ENCODE measurements at places on chromosomes 2 and 18. TPM values are rescaled to one million over a fixed set of nuclear protein-coding genes. Genes with fewer than 3 reads are reported as not detected.

The ZSWIM2 gene
- not detected for total RNA-seq

The TMEM163 gene
- total RNA-seq = 34.6 TPM

The MLPH gene
- 423 TPM for total RNA-seq

The UNC80 gene
- not detected for total RNA-seq

The UGT1A3 gene
- not detected for total RNA-seq

The MCFD2 gene
- total RNA-seq = 104 TPM

The SERPINB3 gene
- total RNA-seq = not detected

The LAMA3 gene
- total RNA-seq = 139 TPM

The PSD4 gene
- 37.8 TPM for total RNA-seq

The KIAA2012 gene
- total RNA-seq = not detected

The POTEF gene
- not detected for total RNA-seq

The RBM45 gene
- total RNA-seq = 11.3 TPM

The ROCK2 gene
- 63.5 TPM for total RNA-seq

The SPEG gene
- total RNA-seq = 5.6 TPM

The LPIN1 gene
- 62.9 TPM for total RNA-seq

The NTSR2 gene
- total RNA-seq = not detected

The CAPN14 gene
- total RNA-seq = 0.26 TPM

The THSD7B gene
- 0.14 TPM for total RNA-seq

The AQP12B gene
- total RNA-seq = not detected

The HOXD11 gene
- total RNA-seq = not detected

The CLK1 gene
- 108 TPM for total RNA-seq

The GCG gene
- total RNA-seq = not detected

The IDH1 gene
- total RNA-seq = 116 TPM

The AMER3 gene
- not detected for total RNA-seq

The SERPINB12 gene
- not detected for total RNA-seq

The ABCG8 gene
- total RNA-seq = not detected

The SAG gene
- total RNA-seq = not detected

The STPG4 gene
- not detected for total RNA-seq

The TTR gene
- total RNA-seq = not detected

The TFPI gene
- 366 TPM for total RNA-seq

The GAL3ST2 gene
- not detected for total RNA-seq

The NCKAP5 gene
- total RNA-seq = 40.8 TPM

The CDH19 gene
- total RNA-seq = 1.4 TPM

The NEU2 gene
- total RNA-seq = not detected

The ARL6IP6 gene
- total RNA-seq = 15.7 TPM

The C18orf54 gene
- total RNA-seq = 3.0 TPM

The SIX2 gene
- total RNA-seq = not detected

The SERPINB13 gene
- not detected for total RNA-seq

The FAM136A gene
- 21.7 TPM for total RNA-seq

The PAIP2B gene
- 6.3 TPM for total RNA-seq

The HOXD13 gene
- not detected for total RNA-seq

The TCF23 gene
- total RNA-seq = not detected

The SIX3 gene
- not detected for total RNA-seq

All from upper lobe of right lung (tissue), 1 donor.